Activated CD8-positive, alpha-beta memory T cell treated with anti-CD3 and anti-CD28 coated beads for 4 hours (primary cell): ENCODE measurements at places on chromosomes 6 and 20.

DNA sequence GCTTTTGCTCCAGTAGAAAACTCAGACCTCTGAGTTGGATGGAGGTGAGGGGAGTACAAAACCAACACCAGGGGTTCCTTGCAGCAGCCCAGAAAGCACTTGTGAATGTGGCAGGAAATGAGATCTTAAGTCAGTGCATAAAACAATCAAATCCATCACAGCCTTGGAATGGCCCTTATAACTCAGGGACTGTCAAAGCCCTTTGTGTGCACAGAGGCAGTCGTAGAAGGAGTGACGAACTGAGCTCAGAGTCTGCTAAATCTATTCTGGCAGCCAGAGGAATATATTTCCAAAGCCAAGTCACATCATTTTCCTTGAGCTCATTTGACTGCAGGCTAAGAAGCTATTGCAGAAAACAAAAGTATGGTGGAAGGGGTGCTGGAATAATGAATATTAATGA is 676.6 kb downstream of the DHX35 start:
- DNase-seq: no peak

DNA sequence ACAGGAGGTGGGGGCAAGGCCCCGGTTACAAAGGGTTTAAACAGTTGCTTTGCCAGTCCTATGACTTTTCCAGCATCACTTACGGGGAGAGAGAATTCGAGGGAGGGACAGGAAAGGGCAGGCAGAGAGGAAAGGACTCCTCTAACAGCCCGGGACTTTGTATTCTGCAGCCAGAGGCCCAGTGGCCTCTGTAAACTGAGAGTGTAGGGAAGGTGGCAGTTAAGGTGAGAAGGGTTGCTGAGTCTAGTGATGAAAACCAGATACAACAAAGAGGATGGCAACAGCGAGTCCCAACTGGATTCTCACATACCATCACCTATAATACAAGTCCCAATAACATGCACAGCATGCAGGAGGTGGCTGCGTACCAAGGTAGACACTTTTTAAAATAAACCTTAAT is 13.5 kb downstream of the PLAGL2 start:
- DNase-seq: no peak

DNA sequence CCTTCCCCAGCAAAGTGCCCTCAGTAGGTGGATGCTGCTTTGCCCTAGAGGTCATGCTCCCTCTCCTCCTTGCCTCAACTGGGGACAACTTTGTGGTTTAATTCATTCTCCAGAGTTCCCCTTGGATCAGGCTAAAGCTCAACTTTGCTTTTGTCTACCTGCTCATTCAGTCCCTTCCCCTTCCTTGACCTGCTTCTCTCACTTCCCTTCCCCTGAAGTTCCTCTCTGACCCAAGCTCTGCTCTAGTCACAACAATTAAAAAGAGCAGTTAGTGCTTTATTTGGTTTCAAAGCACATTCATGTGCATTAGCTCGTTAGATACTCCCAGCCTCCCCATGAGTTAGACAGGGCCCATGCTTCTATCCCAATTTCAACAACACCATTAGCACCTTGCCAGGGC is 71.3 kb downstream of the DZANK1 start:
- DNase-seq: no peak

GRCh38 chr20:20411402-20411801 is 43.5 kb downstream of the INSM1 start:
- no peak for DNase-seq

DNA sequence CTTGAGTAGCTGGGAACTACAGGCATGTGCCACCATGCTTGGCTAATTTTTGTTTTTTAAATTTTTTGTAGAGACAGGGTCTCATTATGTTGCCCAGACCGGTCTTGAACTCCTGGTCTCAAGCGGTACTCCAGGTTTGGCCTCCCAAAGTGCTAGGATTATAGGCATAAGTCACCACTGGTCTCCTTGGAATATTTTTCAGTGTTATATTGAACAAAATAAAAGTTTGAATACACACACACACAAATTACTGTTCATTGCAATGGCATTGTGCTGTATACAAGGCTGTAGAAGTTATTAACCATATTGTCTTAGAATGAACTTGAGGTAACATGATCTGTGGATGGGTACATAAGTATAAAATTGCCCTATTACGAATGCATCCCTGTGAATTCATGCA is 166.1 kb downstream of the BCAS1 start:
- no peak for DNase-seq

DNA sequence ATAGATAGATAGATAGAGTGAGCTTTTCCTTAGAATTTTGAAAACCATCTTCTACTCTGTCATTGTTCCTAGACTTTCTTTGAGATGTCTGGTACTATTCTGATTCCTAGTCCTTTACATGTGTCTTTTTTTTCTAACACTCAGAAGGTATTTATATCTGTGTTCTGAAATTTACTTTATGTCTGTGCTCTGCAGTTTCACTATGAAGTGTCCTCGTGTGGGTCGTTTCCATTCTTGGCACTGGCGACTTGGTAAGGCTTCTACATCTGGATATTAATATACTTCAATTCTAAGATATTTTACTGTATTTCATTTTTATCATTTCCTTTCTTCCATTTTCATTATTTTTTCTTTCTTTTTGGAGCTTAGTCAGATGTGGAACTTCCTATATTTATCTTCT is 87.0 kb downstream of the FHL5 start:
- no peak for DNase-seq

DNA sequence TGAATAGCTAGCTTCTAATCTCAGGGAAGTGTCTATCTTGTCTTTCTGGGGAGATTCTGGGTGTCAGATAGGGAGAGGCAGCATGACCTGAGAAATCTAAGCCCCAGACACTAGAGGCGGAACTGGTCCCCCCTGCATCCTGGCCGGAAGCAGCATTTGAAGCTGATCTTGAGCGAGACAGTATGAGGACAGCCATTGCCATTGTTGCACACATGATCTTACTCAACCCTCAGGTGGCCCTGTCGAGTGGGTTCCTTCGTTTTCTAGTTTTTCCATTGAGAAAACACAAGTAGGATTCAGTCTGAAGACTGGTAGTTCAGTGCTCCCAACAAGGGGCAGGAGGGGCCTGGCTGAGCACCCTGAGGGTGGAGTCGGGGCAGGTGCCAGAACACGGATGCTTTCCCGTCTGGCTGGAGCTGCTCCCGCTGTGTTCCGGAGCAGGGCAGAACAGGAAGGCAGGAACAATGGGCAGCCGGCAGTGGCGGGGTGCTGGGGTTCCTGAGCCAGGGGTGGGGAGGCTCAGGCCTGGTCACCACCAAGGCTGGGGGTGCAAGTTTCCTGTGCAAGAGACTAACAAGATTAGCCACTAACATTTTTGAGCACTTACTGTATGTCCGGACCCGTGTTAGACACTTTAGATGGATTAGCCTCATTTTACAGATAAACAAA is 7.9 kb upstream of the SDCBP2 start:
- no peak for DNase-seq

DNA sequence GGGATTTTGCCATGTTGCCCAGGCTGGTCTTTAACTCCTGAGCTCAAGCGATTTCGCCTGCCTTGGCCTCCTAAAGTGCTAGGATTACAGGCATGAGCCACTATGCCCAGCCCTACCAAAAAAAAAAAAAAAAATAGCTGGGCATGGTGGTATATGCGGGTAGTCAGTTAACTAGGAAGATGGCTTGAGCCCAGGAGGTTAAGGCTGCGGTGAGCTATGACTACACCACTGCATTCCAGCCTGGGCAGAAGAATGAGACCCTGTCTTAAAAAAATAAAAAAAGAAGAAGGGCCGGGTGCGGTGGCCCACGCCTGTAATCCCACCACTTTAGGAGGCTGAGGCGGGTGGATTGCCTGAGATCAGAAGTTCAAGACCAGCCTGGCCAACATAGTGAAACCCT is 50.2 kb downstream of the ELOVL2 start:
- no peak for DNase-seq

- no peak for DNase-seq
These were observed 32.0 kb downstream of the DIDO1 start for GRCh38 chr20:62894261-62894660.

DNA sequence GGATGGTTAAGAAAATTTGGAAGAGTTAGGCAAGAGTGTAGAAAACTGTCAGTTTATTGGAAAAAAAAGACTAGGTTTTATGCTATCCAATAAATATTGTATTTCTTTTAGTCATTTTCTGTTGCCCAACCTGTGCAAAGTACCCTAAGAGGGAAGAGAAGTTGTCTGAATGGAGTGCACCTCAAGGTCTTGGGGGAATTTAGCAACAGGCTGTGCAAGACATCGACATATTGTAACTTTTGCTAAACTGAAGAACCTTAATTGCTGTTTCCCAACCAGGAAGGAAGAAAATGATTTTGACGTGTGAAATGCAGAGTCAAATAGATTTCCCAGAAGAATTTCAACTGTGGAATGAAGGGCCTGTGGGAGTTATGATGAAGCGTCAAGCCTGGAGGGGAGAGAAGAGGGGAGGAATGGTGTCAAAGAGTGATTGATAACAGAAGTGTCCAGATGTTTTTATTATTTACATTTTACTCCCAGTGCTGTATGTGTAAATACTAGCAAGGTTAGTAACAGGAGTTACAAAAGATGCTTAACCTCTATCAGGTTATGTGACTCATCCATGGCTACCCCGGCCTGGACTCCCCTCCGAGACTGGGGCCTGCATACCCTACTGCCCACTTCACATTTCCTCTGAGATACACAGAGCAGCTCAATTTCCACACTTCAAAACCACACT is 246.8 kb downstream of the MYLK4 start:
- no peak for DNase-seq

DNA sequence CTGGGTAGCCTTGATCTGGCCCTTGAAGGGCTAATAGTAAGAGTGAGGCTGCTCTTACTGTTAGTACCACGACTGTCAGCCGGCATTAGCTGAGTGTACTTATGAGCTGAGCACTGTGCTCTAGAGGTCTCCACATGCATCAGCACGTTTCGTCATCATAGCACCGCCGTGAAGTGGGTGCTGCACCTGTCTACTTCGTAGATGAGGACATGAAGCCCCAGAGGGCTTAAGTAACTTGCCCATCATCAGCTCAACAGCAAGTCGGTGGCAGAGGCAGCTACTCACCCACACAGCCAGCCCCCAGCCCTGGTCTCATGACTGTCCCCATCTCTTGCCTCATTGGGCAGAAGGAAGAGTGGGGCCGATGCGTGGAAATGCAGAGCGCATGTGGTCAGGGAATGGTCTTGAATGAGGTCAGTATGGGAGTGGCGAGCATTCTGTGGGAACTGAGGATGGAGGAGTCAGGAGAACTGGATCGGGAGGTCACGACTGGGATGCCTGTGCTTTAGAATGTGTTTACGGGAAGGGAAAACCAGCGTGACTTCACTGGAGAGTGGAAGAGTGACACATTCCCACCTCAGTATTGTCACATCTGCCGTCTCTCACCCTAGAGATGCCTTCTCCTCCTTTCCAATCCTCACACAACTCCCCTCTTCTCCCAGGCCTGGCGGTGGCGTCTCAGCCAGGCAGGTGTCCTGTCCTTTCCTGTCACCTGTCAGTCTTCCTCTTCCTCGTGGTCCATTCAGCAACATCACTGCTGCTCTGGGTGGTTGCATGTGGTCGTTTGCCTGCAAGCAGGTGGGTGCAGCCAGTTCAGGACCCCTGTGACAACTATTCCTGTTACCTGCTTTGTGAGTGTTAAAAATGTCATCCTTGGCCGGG is 6.0 kb downstream of the SYTL3 start:
- DNase-seq: no peak

DNA sequence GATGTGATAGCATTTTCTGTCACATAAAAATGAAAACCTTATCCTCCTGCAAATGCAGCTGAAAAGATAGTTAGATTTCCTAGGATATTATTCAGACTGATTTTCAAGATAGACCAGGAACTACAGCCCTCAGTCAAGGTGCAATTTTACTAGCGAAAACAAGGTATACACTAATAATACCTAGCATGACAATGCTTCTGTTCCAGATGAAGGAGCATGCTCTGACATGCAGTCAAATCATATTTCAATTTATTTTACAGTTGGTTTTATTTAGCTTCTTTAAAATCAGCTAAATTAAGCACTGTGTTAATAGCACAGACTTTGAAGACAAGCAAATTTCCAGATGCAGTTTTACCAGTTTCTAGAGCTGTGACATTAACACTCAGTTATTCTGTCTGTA is 14.2 kb upstream of the TNFAIP3 start:
- DNase-seq: no peak

GRCh38 chr6:81697559-81697958 is 54.9 kb downstream of the TENT5A start:
- DNase-seq: no peak

DNA sequence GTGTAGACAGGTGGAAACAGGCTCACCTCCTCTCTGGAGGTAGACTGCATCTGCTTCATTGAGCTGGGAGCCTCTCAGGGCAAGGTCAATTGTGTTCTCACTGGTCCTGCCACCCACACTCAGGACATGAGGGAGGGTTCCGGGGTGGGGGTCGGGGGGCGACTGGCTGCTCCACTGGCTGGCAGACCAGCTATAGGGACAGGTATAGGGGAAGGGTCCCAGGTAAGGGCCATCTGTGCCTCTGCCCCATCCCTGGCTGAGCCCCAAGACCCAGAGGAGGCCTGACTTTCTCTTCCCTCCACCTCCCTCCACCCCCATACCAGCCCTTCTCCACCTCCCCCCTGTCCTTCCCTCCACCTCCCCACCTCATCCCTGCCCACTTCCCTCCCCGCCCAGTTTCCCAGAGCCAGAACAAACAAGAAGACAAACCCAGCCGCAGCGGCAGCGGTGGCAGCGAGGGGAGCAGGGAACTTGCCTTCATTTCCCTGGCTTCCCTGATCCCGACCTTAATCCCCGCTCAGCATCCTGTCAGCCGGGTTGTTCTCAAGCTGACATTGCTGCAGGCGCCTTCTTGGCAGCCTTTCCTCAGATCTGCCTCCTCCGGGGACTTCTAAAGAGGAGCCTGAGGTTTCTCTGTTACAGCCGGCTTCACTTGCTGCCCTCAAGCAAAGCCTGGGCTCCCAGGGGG is 18.3 kb upstream of the FOXP4 start:
- no peak for DNase-seq

DNA sequence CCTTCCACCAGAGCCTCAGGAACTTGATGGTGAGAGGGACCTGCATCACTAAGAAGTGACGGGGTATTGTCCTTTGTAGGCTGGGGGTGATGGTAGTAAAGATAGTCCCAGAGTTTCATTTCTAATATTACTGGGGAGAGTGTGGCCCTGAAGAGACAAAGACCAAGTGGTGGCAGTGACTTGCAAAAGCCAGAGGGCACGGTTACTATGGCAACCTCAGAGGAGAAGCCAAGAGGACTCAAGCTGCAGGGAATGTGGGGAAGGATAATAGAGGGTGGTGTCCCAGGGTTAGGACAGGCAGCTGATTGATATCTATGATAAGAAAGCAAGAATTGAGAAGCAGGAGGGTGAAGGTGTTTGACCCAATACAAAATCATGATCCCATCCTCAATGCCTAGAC is 42.5 kb downstream of the HLA-G start:
- no peak for DNase-seq

DNA sequence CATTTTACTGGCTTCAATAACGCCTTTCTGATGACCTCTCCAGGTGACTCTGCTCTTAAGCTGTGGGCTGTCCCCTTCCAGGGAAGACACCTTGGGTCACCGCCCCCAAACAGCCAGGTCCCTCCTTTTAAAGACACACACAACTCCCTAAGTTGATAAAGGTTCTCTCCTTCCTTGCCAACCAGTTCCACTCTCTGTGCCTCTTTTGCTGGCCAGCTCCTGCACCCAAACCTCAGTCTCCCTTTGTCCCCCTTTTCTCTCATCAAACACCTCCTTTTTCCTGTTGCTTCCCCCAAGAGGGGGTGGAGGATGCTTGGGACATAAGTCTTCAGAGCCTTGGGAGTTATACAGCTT is 1.0 kb downstream of the NCOA6 start:
- peak; percentile 57 for DNase-seq

GRCh38 chr6:13065581-13065980 is 262.8 kb downstream of the TBC1D7 start:
- DNase-seq: no peak
